ENCODE measurements at places on chromosomes 12 and 14.

DNA sequence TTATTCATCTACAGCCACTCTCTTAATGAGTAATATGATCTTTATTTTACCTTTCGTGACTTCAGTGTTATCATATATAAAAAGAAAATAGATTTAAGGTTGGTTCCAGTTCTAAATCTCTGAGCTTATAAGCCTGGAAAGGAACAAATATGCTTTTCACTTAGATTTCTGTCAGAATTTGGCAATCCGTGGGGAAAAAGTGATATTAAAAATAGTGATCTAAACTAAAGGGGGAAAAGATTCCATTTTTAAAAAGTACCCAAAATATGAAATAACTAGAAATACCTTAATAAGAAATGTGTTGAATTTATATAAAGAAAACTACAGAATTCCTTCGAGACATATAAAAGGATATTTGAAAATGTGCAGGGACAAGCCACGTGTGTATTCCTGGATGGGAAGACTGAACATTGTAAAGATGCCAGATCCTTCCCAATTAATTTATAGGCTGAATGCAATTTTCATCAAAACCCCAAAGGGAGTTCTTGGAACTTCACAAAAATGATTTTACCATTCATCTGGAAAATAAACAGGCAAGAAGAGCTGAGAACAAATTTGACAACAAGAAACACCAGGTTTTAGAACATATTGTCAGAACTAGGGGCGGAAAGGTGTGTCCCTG lies 142.5 kb downstream of the EFCAB11 start:
- DNase-seq, result no peak

GRCh38 chr12:90940872-90941499 lies 14.0 kb downstream of the CCER1 start:
- DNase-seq, result peak; percentile 83

DNA sequence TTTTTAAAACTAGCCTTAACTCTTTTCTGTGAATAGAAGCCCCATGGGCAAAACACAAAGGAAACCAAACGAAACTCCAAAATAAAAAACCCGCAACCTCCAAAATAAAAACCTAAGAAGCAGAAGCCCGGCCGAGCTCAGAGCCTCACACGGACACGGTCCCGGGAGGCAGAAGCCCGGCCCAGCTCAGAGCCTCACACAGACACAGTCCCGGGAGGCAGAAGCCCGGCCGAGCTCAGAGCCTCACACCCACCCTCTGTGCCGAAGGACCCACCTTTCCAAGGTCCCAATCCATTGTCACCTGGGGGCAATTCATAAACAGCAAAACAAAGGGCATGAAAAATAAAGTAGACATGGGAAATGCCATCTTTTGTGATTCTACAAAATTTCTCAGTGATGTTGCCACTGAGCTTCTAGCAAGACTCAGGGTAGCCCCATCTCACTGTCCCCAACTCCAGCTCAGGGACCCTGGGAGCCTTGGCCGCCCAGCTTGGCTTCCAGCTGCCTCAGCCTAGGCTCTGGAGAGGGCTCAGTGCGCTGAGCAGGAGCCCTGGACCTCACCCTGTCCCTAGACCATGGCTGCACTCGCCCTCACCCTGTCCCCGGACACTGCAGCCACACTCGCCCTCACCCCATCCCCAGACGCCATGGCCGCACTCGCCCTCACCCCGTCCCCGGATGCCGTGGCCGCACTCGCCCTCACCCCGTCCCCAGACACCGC lies 82.2 kb downstream of the GALNT9 start:
- DNase-seq, result no peak

- no peak for DNase-seq
These were observed 84.1 kb downstream of the FBXL14 start for GRCh38 chr12:1510056-1510812.

GRCh38 chr14:68728342-68729106 lies 64.3 kb downstream of the ZFP36L1 start:
- DNase-seq, result no peak

GRCh38 chr12:128393346-128393745 lies 126.4 kb downstream of the TMEM132C start:
- no peak for DNase-seq

DNA sequence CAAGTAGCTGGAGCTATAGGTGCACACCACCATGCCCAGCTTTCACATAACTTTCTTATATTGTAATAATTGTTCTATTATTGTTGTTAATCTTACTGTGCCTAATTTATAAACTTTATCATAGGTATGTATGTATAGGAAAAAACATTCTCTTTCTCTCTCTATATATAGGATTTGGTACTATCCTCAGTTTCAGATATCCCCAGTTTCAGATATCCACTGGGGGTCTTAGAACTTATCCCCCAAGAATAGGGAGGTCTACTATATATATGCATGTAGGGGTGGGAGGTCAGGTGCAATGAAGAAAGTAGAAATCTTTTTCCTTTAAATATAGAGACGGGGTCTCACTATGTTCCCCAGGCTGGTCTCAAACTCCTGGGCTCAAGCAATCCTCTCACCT lies 70.9 kb upstream of the STRN3 start:
- DNase-seq, result no peak

Data from NCI-H526 treated with DMSO at 0.1 percent for 48 hours (cell line).